ENCODE measurements at places on chromosomes 2 and 18.

DNA sequence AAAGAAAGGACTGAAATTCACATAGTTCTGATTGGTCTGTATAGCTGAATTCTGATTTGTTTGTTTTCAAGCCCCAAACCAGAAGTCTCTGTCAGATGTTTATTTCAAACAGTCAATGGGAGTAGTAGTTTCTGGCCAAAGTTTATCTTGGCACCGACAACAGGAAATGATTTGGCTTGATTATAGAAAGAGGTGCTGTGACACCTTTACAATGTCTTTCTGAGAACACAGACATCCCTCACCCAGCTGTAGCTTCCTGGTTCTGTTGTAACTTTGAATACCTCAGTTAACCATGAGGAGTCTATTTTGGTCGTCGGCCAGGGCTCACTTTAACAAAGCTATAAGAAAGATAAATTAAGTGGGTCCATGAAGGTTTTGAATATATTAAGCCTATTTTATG lies 545.0 kb upstream of the ZNF804A start:
- no peak for DNase-seq

DNA sequence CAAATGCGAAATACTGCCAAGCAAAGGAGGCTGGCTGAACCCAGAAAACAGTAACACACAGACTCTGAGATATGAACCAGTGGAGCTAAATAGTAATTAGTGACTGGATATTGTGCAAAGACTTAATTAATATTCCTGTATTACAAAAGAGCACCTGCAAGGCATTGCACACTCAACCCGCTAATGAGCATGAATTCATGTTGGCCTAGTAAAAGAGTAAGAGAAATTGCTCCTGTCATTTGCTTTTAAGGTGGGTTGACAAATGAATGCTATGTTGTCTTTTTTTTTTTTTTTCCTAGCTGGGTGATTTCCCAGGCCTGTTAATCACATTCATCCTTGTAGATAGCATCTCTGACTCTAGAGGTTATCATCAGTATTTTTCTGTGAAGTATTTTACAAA lies 87.0 kb upstream of the CERS6 start:
- no peak for DNase-seq

DNA sequence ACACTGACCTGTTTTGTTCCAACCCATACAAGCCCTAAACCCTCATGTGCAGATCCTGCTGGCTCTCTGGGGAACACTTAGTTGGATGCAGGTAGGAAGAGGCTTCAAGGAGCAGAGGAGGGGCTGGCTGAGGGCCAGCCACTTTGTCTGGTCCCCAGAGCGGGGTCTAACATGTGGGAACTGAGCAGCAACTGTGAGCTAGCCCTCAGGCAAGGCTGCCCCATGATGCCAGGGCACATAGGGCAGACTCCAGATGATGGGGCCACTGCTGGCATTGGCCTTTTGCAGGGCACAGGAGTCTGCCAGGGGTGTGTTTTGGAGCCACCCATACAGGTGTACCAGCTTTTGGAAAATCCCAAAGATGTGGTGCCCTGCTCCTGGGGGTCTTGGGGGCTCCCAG lies 67.7 kb downstream of the HPCAL1 start:
- no peak for DNase-seq

DNA sequence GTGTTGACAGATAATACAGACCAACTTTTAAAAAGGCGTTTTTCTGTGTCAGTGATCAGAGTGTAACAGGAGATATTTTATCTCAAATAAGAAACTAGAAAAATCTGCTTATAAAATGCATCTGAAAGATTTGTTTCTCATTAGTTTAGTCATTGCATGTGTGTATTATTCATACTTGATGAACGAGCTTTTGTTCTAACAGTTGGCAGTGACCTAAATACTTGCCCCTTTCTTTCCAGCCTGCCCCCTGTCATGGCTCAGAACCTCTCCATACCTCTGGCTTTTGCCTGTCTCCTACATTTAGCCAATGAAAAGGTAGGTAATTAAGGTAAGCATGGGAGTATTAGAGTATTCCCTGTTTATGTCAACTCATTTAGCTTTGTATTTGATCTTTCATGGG lies 33.6 kb downstream of the NCAPH start:
- DNase-seq, result no peak

DNA sequence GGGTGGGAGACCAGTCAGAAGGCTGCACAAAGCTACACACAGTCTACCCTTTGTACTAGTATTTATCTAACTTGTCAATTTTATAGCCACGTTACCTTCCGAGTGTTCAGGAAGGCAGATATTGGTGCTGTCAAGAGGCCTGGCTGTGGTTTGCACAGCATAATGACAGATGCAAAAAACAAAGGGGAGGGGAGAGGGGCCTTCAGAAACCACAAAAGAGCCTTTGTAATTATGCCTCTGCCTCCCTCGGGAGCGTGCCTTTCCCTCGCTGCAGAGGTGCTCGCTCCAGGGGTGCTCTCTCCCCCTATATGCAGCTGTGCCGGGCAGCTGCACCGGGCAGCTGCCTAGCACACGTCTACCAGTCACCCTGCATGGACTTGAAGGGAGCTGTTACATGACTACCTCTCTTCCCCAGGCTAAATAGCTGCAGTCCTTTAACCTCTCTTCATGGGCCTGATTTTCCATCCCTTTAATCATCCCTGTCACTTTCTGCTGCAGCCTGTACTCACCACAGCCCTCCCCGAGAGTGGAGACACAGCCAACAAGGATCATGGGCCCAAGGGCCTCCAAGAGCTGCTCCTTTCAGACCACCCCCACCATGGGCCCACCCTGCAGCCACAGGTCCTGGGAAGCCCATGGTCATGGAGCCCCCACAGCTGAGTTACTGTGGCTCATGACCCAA lies 168.4 kb upstream of the PKDCC start:
- no peak for DNase-seq

DNA sequence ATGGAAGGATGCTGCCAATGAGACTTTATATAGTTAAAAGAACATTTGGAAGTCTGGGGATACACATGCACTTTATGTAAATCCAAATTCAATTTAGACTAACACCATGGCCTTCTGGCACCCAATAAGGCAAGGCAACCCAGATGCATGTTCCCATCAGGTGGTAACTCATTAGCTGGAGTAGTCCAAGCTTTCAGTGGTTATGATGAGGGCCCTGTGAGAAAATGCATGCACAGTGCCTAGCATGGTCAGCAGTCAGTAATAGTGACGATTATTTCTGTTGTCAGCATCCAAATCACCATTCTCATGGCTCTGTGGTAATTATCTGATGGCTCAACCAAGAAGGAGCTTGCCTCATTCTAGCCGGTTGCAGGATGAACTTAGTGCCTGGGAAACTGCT lies 70.3 kb upstream of the CTLA4 start:
- no peak for DNase-seq

Measured in stimulated activated CD4-positive, alpha-beta T cell treated with anti-CD3 and anti-CD28 coated beads, Interleukin-1b, Interleukin-23, amount 100 ng/mL, for 1 hour (primary cell).